ENCODE measurements at places on chromosomes 11 and 22.

GRCh38 chr22:29200901-29201300 lies 4.8 kb upstream of the EMID1 start:
- no peak for DNase-seq

DNA sequence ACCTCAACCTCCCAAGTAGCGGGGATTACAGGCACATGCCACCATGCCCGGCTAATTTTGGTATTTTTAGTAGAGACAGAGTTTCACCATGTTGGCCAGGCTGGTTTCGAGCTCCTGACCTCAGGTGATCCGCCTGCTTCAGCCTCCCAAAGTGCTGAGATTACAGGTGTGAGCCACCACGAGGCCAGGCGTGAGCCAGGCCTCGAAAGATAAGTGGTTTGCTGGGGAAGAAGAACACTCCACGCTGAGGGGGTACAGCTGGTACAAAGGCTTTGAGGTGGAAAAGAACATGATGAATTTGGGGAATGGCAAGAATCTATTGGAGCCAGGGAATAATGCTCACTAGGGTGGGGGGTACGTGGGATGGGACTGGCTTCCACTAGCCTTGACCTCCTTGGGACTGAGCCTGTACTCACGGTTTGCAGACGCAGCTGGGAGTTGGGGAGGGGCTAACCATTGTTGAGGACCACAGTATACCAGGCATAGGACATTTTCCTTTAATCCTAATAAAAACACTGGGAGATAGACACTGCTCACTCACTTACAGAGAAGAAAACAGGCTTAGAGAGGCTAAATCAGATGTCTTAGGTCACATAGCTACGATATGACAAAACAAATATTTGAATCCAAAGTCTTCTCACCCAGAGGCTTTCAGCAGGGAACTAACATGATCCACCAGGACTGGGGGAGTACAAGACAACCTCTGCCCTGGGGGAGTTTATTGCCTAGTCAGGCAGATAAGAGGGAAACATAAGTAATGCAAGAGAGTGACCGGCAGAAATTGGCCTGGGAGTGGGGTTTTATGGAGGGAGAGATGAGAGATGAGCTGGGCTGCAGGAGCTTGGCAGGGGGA lies 4.9 kb downstream of the SLCO2B1 start:
- DNase-seq, result no peak

DNA sequence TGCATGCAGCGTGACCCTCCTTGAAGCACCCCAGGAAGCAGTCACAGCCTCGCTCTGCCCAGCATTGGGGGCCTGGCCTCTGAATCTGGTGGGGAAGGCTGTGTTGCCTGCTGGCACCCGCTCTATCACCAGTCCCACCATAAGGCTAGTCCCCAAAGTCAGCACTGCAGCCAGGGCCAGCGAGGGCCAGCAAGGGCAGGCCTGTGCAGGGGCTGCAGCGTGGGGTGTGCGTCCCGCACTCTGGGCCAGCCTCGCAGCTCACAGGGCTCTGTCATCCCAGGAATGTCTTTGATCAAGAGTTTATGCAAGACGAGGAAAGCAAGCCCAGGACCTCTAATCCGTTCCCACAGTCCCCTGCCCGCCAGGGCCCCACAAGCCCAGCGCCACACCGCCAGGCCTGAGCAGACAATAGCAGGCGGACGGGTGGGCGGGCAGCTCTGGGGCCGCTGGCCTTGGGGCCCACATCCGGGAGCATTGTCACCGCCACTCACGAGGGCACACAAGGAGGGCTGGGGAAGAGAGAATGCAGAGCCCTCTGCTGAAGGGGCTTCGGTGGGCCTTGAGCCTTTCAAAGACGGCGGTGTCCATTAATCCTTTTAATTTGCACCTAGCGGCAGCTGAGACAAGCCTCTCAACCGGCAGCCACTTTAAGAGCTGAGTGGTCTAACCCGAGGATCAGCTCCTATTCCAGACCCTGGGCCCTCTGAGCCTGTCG lies 17.1 kb downstream of the LTO1 start:
- DNase-seq, result no peak

DNA sequence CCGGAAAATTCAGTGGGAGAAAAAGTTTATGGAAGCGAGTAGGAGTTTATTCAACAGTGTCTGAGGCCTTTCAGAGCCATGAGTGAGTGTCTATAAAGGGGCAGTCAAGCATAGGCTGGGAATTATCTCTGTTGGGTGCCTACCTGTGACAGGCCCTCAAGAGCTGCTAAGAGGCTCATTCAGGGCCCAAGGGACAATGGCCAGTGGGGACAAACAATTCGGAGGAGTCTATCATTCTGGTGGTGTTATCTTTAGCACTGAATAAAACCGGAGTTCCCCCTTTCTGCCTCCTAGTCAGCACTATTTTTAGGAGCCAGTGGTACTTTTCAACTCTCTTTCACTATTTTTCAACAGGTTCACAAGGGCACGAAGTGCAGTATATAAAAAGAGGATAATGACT lies 89.5 kb upstream of the HTATIP2 start:
- no peak for DNase-seq

- no peak for DNase-seq
Observed at GRCh38 chr11:10355257-10355661, 50.4 kb downstream of the ADM start.

DNA sequence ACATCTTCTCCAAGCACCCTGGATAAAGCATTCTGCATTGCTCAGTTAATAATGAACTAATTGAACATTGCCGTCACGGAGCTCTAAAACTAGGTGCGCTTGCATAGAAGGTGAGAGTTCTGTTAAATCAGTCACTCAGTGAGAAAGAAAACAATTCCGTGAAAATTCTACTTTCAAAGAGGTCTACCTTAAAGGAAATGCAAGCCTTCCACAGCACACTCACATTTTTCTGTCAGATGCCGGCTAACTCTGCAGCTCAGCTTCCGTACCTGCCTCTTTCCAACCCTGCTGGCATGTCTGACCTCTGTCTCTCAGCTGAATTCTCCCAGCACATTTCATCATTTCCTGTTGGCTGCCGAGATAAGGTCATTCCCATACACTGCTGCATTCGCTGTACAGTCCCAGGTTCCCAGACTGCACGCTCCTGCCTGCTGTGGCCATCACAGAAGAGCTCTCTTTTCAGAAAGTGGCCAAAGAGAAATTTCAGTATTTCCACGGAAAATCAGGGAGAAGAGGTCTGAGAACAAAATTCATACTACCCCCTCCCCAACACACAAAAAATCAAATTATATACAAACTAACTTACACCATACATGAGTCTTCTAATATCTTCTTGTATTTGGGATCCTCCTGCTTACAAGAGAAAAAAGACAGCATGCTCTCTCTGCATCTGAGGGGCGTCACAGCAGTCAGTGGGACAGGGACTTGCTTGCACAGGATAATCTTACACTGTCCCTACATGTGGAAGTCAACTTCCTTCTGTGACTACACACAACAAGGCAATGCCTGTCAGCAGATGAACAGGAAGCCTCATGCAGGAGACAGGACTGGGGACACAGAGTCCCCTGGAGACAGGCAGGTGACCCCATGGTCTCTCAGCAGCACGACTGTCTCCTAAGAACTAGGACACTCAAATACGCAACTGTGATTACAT lies 55.1 kb downstream of the PACSIN2 start:
- DNase-seq, result no peak

DNA sequence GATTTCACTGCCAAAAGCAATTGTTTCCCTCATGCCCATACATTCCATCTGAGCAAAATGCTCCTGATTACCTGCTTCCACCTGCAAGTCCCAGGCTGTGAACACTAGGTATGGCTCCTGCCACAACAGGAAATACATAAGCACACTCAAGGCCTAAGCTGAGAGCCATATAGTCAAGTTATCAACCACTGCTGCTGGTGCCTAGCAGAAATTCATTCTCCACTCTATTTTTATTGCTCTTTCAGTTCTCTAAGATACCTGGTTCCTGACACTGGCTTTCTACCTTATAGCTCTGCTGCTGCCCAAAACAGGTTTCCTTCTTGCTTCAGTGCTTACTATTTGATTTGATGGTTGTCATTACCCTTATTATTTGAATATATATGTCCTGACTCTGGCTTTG lies 31.6 kb downstream of the SLC36A4 start:
- DNase-seq, result no peak

- no peak for DNase-seq
Observed at GRCh38 chr11:134026655-134027343, 42.1 kb upstream of the JAM3 start.

- DNase-seq, result no peak
Observed at GRCh38 chr22:35649026-35649553, 844 bp downstream of the APOL6 start.

DNA sequence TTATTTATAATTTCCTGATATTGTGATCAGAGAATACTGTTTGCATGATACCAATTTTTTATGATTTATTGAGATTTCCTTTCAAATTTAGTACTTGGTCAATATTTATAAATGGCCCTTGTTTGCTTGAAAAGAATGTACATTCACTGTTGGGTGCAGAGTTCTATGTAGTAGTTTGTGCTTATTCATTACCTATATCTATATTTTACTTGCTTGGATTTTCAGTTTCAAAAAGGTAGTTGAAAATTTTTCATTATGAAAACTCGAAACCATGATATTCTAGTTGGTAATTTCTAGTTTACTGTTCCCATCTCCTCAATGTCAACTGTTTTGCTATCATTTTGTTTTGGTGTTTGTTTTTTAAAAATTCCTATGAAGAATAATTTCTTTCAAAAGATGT lies 155.7 kb downstream of the AASDHPPT start:
- DNase-seq, result no peak

DNA sequence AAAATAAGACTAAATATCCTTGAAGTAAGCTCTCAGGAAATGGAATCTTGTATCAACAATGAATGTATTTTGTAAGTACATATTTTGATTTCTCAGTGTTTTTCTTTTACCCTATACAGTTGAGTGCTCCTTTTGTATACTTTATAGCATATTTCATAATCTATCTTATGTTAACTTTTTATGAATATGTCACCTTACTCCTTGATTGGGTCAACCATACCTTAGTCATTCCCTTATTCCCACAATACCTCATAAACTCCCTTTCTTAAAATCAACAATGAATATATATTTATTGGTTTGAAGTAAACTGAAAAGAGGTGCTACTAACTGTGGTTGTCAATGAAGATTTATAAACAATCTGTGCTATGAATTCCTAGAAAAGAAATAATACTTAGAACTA lies 686.2 kb downstream of the METTL15 start:
- DNase-seq, result no peak

GRCh38 chr11:68016904-68017817 lies 7.0 kb downstream of the ALDH3B1 start:
- DNase-seq, result no peak

Data from DMS 273 treated with DMSO at 0.1 percent for 48 hours (cell line).